ENCODE measurements at places on chromosomes 1 and 21. TPM values are rescaled to one million over a fixed set of nuclear protein-coding genes. Genes with fewer than 3 reads are reported as not detected.

CTH gene
- 0.84 TPM for polyA plus RNA-seq

TMEM51 gene
- polyA plus RNA-seq = not detected

COL6A1 gene
- polyA plus RNA-seq = 0.39 TPM

CELA2B gene
- polyA plus RNA-seq = not detected

OLFML3 gene
- polyA plus RNA-seq = not detected

TFAP2E gene
- polyA plus RNA-seq = 3.8 TPM

PRRX1 gene
- not detected for polyA plus RNA-seq

CRNN gene
- polyA plus RNA-seq = not detected
